ENCODE measurements at places on chromosomes 5 and 9.
A peak's percentile ranks its signal among the peaks of the same experiment; 100 is the strongest.

- peak overlapping the region; percentile 53 for H3K4me3 ChIP-seq
- peaks cover 16% of the 10 kb centered on the region for H3K4me1 ChIP-seq
- H3K27ac ChIP-seq, result no peak overlapping the region
- peak; percentile 41 for DNase-seq
These were observed 939.7 kb downstream of the NR2F1-AS1 start for GRCh38 chr5:92641031-92641962.

DNA sequence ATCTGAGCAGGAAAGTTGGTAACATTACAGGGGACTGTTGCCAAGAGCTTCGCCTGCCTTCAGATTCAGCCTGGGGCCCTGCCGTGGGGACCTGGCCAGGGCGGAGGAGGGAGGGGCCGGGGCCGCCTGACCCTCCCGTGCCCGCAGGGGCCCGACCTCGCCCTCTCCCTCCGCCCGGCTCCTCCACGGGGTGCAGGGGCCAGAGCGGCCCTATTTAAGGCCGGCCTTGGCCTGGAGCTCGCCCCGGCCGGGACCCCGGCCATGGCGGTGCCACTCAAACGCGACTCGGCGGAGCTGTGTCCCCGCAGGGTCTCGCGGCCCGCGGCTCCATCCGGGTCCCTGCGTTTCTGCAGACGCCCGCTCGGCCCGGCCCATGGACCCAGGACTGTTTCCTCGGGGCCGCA lies 757 bp downstream of the TMEM250 start:
- H3K27me3 ChIP-seq, result no peaks in the 10 kb centered on the region
- peak overlapping the region; percentile 49 for H3K27ac ChIP-seq
- peak; percentile 63 for DNase-seq
- H3K36me3 ChIP-seq, result no peaks in the 10 kb centered on the region

- no peak for DNase-seq
- H3K4me1 ChIP-seq, result no peaks in the 10 kb centered on the region
These were observed 18.7 kb downstream of the NOTCH1 start for GRCh38 chr9:136527131-136527530.

DNA sequence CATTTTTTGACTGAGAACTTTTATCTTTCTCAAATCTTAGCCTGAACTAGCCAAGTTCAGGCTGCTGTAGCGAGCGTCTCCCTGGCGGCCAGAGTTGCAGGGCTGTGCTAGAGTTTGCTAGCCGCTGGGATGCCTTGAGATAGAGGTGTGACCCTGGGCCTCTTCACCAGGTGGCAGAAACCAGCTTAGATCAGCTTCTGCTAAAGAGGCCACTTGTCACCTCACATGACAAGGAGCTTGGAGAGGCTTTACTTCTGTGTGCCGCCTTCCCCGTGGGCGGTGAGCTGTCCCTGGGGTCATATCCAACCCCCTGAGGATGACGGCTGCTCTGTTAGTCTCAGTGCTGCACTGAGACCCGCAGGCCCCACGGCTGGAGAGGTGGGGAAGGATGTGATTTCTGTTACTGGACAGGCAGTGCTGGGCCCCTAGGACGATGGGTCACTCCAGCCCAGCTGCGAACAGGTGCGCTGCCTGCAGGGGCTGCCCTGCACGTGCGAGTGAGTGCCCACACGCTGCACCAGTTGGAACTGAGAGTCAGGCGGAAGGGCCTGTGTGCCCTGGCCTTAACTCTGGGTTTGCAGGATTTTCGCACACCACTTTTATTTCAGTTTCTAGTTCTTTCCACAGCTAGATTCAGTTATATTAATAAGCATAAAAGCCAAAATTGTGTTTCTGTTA lies 63.8 kb downstream of the EHMT1 start:
- DNase-seq, result no peak
- no peaks in the 10 kb centered on the region for H3K36me3 ChIP-seq
- H3K4me3 ChIP-seq, result no peak overlapping the region
- H3K27ac ChIP-seq, result no peak overlapping the region
- no peaks in the 10 kb centered on the region for H3K27me3 ChIP-seq
- no peaks in the 10 kb centered on the region for H3K4me1 ChIP-seq

GRCh38 chr5:83025690-83026478 lies 51.3 kb downstream of the TMEM167A start:
- no peaks in the 10 kb centered on the region for H3K27me3 ChIP-seq
- H3K36me3 ChIP-seq, result no peaks in the 10 kb centered on the region
- H3K4me3 ChIP-seq, result no peak overlapping the region
- no peak overlapping the region for H3K27ac ChIP-seq

DNA sequence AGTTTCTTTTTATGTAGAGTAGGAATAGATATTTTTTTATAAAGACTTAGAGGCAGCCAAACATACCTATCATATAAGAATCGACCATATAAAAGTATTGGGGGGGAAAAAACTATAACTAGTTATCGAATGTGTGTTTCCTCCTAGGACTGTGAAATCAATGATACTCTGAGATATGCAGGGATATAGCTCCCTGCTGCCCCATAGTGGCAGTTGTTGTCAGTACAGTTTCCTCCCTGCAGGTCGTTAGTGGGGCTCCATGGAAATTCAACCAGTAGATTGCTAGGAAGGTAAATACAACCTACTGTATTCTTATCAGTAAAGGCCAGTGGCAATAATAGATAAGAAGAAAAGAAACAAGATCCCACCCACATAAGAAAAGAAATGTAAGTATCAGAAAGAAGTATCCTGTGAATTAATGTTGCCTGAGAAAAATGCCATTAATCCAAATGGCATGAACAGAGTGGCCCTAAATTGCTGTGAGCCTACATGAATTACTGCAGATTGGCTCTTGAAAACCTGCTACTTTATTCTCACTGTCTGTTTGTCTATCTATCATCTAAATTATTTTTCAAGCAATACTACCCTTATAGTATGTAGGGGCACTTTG lies 136.9 kb upstream of the FBN2 start:
- H3K4me3 ChIP-seq, result no peak overlapping the region
- H3K4me1 ChIP-seq, result no peaks in the 10 kb centered on the region
- no peak overlapping the region for H3K27ac ChIP-seq
- no peaks in the 10 kb centered on the region for H3K36me3 ChIP-seq
- DNase-seq, result no peak

Measured in PC-9 (cell line).